SW 1271 (cell line): ENCODE measurements at places on chromosomes 11 and 22.
A peak's percentile ranks its signal among the peaks of the same experiment; 100 is the strongest.

DNA sequence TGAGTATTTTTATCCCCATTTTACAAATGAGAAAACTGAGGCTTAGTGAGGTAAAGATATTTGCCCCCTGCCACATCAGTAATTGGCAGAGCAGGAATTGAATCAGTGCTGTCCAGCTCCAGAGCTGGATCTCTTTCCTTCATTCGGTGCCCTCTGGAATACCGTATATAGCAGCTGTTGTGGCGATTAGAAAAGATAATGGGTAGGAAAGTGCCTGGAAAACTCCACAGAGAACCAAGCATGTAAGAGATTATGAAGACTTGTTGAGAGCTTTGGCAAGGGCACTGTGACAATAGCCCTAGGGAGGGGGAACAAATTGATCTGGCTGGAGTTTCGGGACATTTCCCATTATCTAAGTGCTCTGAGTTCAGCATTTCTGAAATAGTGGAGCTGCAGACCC, 82.5 kb upstream of the TEAD1 start:
- DNase-seq: no peak

DNA sequence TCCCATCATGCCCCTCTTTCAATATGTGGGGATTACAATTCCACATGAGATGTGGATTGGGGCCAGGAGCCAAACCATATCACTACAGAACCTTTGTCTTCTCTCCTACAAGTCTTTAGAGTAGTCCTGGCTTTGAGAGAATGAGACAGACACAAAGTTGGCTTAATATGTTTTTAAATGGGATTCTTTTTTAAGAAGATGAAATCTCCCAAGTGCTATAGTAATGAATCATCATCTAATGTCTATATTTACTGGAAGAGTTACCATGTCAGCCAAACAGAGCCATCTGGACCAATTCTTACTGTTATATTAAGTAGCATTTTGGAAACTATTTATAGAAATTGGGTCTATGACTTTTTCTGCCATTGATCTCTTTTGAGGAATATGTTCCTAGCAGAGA, 38.1 kb upstream of the CARD18 start:
- DNase-seq: peak; percentile 21

DNA sequence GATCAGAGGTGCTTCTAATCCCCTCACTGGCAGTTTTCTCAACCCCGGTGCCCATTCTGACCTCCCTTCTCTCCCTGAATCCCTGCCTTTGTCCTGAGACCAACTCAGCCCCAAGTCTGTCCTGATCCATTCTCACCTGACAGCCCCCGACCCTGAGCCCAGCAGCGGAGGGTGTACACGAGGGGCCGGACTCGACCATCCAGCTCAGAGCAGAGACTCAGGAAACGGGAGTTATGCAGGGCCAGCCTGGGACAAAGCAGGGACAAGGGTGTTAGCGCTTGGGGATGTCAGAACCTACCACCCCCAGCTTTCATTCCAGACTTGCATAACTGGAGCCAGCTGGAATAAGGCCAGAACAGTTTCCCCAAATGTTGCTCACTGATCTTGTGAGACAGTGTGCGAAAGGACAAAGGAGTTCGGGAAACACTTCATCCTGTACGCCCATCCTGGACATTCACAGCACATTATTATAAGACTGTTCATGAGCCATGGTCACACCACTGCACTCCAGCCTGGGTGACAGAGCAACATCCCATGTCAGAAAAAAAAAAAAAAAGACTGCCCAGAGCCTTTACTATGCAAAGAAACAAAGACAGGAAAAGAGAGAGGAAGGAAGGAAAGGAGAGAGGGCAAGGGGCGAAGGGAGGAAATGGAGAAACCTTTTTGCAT, 3.5 kb upstream of the EEF1G start:
- DNase-seq: no peak

- no peak for DNase-seq
Measured at GRCh38 chr22:27730641-27731433, 70.7 kb downstream of the MN1 start.

DNA sequence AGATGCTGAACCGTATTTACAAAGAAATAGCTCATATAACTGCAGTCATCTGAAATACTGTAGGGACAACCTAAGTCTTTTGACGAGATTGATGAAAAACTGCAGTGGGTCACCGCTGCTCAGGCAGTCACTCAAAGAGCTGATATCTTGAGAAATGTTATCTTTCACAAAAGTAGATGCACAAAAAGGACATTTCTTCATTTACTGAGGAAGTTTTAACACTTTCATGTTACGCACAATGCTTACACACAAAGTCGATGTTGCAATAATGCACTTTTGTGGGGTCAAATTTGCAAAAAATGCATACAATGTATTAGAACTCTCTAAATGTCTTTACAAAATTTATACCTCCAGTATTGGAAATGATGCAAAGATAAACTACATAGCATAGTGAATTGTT, 16.2 kb upstream of the OR10V1 start:
- no peak for DNase-seq

DNA sequence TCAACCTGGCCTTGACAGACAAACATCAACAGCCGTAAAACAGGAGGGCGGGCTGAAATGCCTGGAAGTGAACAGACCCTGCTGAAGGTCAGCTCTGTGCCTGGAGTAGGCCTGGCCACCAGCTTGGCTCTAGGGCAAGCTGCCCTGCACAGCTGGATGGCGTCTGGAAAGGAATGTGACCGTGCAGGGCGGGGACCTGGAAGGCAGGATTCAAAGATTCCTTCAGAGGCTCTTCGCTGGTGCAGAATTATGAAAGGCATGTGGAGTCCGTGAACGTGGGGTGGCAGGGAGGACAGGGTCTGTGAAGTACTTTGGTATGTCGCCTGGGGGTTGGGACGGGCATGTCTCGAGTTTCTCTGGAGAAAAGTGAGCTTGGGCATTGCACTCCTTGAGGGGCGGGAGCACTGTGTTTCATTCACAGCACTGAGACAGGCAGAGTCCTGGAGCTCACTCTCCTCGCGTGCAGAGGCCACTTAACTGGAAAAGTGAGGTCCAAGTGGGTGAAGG, 1.5 kb downstream of the EHD1 start:
- DNase-seq: no peak

GRCh38 chr11:28938091-28938490, 829.9 kb downstream of the METTL15 start:
- no peak for DNase-seq

DNA sequence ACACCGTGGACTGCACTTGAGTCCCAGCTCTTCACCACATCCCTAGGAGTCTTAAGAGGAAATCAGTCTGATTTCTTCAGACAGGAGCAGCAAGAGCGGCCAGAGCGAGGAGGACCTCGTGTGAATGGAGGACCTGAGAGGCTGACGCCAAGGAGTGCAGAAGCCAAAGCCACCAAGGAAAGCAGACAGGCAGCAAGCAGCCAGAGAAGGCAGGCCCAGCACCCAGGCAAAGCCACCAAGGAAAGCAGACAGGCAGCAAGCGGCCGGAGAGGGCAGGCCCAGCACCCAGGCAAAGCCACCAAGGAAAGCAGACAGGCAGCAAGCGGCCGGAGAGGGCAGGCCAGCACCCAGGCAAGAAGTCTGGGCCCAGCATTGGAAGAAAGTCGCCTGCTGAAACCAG, 11.8 kb downstream of the CYB561A3 start:
- no peak for DNase-seq

GRCh38 chr11:532986-533585, 2.3 kb downstream of the HRAS start:
- DNase-seq: no peak

GRCh38 chr22:40218723-40219294, 41.1 kb downstream of the TNRC6B start:
- no peak for DNase-seq

DNA sequence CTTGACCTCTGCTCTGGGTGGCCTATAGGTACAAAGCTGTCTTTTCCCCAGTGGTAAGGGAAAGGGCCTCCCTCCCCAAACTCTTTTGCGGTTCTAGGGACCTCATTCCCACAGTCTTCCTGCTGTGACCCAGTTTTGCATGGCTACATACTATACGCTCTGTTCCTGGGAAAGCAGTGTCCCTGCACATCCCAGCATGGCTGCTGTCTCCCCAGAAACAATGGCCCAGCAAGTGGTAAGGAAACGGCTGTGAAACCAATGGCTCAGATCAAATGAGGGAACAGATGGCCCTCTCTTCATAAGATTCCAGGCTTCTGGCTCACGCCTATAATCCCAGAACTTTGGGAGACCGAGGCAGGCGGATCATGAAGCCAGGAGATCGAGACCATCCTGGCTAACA, 41.1 kb downstream of the RPL27A start:
- DNase-seq: no peak

- DNase-seq: no peak
Measured at GRCh38 chr11:17642370-17642769, 77.0 kb upstream of the MYOD1 start.

GRCh38 chr11:112085822-112086421, 634 bp downstream of the TIMM8B start:
- peak; percentile 62 for DNase-seq

GRCh38 chr11:131027491-131027890, 111.2 kb upstream of the SNX19 start:
- no peak for DNase-seq

- no peak for DNase-seq
Measured at GRCh38 chr22:44952863-44953746, 56.7 kb downstream of the PHF21B start.

- DNase-seq: no peak
Measured at GRCh38 chr11:65121447-65121864, 478 bp downstream of the FAU start.
